ENCODE measurements at places on chromosomes 2 and 18.

GRCh38 chr18:48857023-48857694 lies 93.6 kb downstream of the SMAD7 start:
- no peak overlapping the region for H3K27ac ChIP-seq
- no peak for DNase-seq
- peaks cover 26% of the 10 kb centered on the region for H3K4me1 ChIP-seq

- no peaks in the 10 kb centered on the region for H3K36me3 ChIP-seq
- no peaks in the 10 kb centered on the region for H3K4me1 ChIP-seq
- H3K4me3 ChIP-seq, result no peak overlapping the region
- DNase-seq, result no peak
These were observed 427.9 kb downstream of the PLCL1 start for GRCh38 chr2:198232281-198232680.

DNA sequence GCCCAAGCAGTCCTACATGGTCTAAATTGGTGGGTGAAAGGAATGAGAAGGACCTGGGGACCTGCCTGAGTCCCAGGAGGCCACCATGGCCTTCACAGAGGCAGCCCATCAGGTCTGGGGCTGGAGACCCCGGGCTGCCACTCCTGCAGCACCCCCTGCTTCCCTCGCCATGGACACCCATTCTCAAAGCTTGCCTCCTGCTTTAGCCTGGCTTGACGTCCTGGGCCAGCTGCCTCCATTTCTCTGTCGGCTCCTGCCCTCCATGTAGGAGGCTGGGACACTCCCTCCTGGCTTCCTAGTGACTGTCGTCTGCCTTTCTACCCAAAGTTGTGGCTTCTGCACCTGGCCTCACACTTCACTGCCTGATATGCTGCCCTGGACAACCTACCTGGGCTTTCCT lies 198.6 kb downstream of the FAM210A start:
- no peak overlapping the region for H3K4me3 ChIP-seq
- H3K27ac ChIP-seq, result no peak overlapping the region
- DNase-seq, result no peak
- H3K36me3 ChIP-seq, result no peaks in the 10 kb centered on the region
- no peaks in the 10 kb centered on the region for H3K27me3 ChIP-seq

GRCh38 chr2:120597595-120598193 lies 138.0 kb upstream of the GLI2 start:
- H3K27me3 ChIP-seq, result no peaks in the 10 kb centered on the region
- H3K4me3 ChIP-seq, result no peak overlapping the region
- DNase-seq, result no peak
- H3K4me1 ChIP-seq, result peaks cover 7% of the 10 kb centered on the region
- H3K27ac ChIP-seq, result no peak overlapping the region

- H3K27me3 ChIP-seq, result no peaks in the 10 kb centered on the region
- H3K36me3 ChIP-seq, result no peaks in the 10 kb centered on the region
- H3K4me1 ChIP-seq, result peaks cover 19% of the 10 kb centered on the region
- no peak overlapping the region for H3K4me3 ChIP-seq
- no peak overlapping the region for H3K27ac ChIP-seq
These were observed 80.0 kb upstream of the ZNF532 start for GRCh38 chr18:58784601-58785137.

DNA sequence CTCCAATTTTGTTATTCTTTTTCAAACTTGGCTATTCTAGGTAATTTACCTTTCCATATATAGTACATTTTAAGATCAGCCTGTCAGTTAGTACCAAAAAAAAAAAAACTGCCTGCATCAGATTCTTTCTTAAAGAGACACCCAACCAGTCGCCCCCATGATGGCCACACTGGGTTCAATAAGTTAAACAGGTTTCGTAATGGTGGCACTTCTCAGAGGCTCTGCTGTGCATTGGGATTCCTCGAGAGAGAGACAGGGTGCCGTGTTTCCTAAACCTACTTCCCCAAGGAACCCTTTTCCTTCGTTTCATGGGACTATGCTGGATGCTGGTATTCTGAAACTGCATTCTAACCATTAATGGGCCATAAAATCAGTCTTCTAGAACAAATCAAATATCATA lies 37.4 kb downstream of the MYO7B start:
- no peaks in the 10 kb centered on the region for H3K27me3 ChIP-seq
- DNase-seq, result no peak
- H3K27ac ChIP-seq, result no peak overlapping the region
- no peak overlapping the region for H3K4me3 ChIP-seq
- H3K4me1 ChIP-seq, result peaks cover 2% of the 10 kb centered on the region
- no peaks in the 10 kb centered on the region for H3K36me3 ChIP-seq

DNA sequence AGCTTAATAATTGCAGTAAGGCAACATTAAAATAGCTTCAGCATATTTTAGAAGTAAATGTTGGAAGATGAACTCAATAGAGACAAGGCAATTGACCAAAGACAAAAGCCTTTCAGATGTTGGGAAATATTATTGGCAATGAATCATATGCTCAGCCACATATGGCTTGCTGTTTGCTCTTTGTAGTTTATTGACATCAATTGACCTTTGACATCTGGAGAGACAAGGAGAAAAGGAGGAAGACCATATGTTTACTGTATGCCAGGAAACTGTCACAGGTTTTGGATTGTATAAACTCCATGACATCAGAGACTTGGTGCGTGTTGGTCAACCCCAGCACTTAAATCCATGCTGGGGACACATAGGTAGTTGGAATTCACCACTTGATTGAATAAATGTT lies 60.6 kb upstream of the SLC16A14 start:
- no peaks in the 10 kb centered on the region for H3K4me1 ChIP-seq
- H3K36me3 ChIP-seq, result no peaks in the 10 kb centered on the region
- no peak overlapping the region for H3K27ac ChIP-seq
- H3K4me3 ChIP-seq, result no peak overlapping the region

GRCh38 chr2:239396881-239397681 lies 3.7 kb downstream of the HDAC4 start:
- H3K27ac ChIP-seq, result no peak overlapping the region
- H3K4me1 ChIP-seq, result peaks cover 2% of the 10 kb centered on the region

DNA sequence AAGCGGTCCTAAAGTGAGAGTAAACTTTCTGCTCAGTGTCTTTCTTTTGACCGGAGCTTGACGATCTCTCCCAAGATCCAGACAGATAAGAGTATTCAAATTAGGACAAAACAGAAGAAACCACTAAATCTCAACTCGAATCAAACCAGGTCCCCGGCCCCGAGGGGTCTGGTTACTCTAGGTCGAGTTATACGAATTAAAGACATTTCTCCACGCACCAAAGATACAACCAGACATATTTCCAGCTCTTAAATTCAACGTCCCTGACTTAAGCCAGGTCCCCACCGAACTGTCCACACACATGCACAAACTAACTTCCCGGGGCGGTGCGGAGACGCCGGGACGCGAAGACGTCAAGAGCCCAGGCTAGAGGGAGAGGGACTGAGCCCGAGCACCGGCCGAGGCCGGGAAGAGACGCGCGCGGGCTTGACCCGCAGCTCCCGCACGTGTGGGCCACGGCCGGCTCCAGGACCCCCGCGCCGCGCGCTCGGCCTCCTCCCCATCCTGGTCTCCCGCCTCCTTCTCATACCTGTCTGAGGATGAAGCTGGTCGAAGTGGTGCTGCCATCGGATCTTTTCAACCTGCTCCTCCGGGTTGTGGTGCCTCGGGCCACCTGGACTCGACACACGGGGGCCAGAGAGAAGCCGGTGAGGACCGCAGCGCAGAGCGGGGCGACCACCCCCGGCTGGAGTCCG lies 896 bp downstream of the CACNB4 start:
- no peaks in the 10 kb centered on the region for H3K36me3 ChIP-seq
- no peak overlapping the region for H3K27ac ChIP-seq
- H3K27me3 ChIP-seq, result peaks cover 52% of the 10 kb centered on the region

DNA sequence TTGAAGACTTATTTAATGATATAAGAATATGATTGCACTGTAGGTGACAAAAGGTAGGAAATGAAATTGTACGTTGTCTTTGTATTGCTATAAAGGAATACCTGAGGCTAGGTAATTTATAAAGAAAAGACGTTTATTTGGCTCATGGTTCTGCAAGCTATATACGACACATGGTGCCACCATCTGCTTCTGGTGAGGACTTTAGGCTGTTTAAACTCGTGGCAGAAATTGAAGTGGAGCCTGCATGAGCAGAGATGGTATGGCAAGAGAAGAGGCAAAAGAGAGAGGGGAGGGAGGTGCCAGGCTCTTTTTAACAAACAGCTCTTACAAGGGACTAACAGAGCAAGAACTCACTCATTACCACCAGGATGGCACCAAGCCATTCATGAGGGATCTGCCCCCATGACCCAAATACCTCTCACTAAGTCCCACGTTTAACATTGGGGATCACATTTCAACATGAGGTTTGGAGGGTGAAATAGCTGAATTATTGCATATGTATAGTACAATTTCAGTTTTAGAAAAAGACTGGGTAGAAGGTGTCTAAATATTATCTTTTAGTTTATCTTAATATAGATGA lies 86.8 kb downstream of the GULP1 start:
- H3K4me3 ChIP-seq, result no peak overlapping the region
- H3K27me3 ChIP-seq, result no peaks in the 10 kb centered on the region
- H3K4me1 ChIP-seq, result peaks cover 3% of the 10 kb centered on the region
- no peak overlapping the region for H3K27ac ChIP-seq
- no peak for DNase-seq
